T-helper 1 cell (primary cell): ENCODE measurements at places on chromosomes 2 and 18.
A peak's percentile ranks its signal among the peaks of the same experiment; 100 is the strongest.

GRCh38 chr18:54261894-54262293, 7.4 kb upstream of the POLI start:
- no peak for DNase-seq

DNA sequence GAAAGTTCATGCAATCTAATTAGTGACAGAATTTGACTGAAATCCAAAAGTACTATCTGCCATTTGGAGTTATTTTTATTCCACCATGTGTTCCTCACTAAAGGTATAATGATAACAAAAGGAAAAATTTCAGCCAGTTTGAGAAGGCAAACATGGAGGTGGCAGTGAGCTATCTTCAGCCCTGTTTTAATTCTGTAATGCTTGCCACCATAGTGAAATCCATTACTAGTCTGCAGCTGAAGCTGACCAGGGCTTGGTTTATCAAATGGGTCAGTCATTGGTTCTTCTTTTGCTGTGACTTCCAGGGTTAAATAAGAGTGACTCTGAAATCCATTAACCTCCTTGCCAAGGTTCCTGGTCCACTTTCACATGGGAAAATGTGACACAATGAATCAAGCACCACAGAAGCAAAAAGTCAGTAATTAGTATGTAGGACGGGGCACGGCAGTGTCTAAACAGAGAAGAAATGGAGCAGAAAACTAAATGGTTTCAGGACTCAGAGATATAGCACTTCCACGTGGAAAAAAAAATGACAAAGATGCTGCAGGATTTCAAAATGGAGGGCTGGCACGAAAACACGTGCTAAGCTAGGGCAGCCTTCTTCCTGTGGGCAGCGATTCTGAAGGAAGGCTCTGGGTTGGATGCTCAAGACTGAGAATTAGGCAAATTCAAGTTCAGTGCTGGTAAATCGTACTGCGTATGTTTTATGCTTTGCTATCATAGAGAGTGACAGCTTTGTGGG, 87.2 kb downstream of the EPHA4 start:
- DNase-seq: no peak

GRCh38 chr2:44705876-44706480, 235.5 kb upstream of the SIX3 start:
- DNase-seq: no peak

DNA sequence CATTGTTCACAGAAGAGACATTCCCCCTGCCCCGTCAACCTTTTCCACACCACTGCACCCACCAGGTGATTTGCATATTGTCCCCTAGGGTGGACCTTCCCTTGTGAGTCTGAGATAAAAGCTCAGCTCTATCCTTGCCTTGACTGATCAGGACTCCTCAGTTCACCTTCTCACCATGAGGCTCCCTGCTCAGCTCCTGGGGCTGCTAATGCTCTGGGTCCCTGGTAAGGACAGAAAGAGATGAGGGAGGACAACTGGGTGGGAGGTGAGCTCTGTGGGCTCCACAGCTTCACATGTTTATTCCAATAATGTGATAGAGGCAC, 1160.1 kb downstream of the RPIA start:
- DNase-seq: no peak

GRCh38 chr18:23810396-23810795, 121.1 kb downstream of the LAMA3 start:
- peak; percentile 5 for DNase-seq

DNA sequence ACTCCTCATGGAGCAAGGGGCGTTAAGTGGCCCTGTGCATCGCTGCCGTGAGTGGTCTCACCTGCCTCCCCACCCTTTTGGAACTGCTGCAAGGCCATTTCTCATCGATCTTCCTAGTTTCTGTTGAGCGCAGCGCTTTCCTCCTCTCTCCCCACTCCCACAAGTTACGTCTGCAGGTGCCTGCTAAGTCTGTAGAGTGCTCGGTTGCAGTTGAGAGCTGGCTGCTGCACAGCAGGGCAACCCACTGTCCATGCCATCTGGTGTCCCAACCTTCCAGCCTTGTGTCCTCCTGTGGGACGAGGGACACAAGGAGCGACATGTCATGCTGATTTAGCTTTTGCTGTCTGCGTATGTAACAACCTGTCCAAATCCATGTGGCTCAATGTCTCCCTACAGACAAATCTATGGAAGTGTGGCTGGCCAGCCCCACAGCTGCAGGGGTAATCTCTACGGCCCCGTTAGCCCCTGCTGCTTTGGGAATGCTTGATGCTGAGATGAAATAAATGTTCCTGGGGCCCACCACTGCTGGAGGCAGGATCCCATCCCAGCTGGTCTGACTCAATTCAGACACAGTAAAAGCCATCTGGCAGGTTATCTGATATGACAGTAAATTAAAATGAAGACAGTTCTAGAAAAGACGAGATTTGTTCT, 68.1 kb upstream of the TCF7L1 start:
- no peak for DNase-seq

DNA sequence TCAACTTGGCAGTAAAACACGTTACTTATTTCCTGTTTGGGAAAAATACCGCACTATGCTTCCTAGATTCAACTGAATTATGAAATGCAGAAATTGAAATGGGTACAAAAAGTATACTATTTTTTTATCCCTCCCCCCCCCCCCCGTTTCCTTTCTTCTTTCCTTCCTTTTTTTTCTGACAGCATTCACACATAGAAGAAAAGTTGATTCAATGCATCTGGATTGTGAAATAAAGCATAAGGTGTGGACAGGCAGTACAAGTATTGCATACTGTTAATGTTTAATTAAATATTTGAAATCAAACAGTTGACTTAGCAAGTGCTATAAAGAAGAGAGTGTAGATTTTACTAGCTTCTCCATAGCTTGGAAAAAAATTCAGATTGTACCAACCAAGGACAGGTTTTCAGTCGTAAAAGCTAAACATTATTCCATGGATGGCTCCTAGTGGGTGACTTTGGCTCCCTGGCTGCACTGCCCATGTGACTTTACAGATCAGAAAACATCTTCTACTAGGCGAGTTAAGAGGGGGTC, 21.6 kb upstream of the AGFG1 start:
- DNase-seq: no peak

DNA sequence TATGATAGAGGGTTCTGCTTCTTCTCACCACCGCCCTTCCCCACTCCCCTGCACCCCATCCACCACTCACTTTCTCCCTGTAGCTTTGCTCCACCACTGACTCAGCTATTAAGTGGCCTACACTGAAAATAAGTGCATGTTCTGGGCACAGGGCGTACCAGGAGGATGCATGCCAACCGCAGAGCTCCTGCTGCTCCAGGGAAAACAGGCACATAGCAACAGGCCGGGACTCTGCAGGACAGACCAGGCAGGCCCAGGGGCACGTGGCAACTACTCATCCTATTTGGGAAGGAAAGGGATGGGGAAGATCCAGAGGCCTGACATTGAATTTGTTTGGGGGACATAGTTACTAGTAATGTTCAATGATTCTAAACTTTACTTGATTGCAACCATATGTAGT, 28.4 kb downstream of the ARL4C start:
- DNase-seq: no peak

- no peak for DNase-seq
These were observed 67.0 kb downstream of the SP3 start for GRCh38 chr2:173898178-173898668.

DNA sequence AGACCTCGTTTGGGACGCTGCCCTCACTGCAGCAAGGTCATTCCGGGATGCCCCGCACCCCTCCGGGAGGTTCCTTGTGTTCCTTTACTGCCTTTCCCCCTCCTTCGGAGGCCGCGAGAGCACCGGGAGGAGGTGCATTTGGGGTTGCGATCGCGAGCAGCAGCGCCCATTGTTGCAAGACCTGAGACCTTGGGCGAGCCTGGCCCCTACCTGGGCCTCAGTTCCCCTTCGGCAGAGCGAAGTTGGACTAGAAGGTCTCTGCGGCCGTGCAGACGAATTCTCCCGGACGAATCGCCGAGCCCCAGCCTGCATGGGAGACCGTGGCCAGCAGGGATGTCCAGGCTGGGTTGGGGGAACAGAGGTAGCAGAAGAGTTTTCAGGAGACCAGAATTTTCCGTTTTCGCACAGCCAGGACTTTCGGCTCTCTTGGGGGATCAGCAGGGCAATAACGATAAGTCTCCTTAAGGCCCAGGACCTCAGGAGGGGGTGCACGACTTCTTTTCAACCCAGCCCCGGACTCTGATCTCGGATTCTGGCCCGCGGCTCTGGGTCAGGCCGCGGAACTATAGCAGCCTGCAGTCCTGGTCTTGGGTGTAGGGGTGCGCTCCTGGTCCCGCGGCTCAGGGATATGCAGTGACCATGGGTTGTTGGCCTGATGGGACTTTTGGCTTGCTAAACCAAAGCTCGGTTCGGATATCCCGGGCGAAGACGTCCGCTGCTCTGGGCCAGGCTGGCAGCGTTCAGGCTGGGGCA, 2.8 kb downstream of the GDF7 start:
- no peak for DNase-seq

GRCh38 chr2:8298783-8299182, 383.1 kb upstream of the ID2 start:
- DNase-seq: no peak

- no peak for DNase-seq
These were observed 1048.8 kb downstream of the DPP10 start for GRCh38 chr2:115491186-115491793.
